NCI-H1417 treated with DMSO at 0.1 percent for 48 hours (cell line): ENCODE measurements at places on chromosomes 2 and 18.

DNA sequence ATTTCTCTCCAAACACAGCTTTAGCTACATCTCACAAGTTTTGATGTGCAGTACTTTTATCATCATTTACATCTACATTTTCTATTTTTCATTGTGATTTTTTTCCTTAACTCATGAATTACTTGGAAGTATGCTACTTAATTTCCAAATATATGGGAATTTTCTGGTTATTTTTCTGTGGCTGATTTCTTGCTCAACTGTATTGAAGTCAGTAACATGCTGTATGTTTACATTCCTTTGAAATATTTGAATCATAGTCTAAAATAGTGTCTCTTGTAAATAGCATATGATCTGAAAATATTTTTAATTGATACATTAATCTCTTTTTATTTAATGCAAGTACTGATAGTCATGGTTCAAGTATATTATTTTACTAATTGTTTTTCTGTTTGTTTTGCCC, 26.0 kb upstream of the GALNT5 start:
- DNase-seq, result no peak

- peak; percentile 61 for DNase-seq
These were observed 1.6 kb downstream of the MTCL1 start for GRCh38 chr18:8706791-8707555.

- DNase-seq, result no peak
These were observed at the start of gene ZBTB14 for GRCh38 chr18:5295231-5295920. Gene ZBTB14, minus strand, starts transcription at chr18:5295726. Its CDS starts 2,480 bp downstream, at chr18:5293246.

DNA sequence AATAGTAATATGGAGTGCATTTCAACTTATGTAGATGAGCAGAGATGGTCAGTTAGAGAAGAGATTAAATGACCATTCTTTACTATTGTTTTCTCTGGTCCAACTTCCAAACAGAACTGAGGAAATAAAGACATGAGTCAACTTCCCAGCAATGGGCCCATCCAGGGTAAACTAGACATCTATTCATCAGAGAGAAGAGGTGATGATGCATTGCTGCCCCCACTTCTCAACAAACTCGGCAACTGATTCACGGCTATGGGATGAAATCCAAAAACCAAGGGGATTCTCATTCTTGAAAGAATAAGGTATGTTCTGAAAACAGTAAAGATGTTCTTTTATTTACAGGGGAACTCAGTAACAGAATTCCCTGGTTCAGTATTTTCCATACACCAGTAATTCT, 190.7 kb downstream of the RDH14 start:
- no peak for DNase-seq

GRCh38 chr2:149740490-149740889, 152.9 kb upstream of the MMADHC start:
- no peak for DNase-seq

DNA sequence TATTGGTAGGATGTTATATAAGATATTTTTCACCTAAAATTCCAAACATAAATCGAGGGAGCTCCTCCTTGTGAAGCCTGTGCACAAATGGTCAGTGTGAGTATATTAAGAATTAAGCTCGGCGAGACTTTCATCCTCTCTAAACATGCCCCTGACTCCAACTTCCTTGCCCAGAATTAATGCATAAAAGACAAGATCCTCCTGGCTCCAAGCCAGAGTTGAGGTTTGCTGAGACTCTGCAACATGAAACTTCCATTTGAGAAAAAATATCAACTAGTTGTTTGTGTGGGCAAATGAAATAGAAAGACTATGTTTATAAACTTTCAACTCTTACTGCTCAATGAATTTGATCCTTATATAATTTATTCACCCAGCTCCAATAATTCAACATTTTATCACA, 68.1 kb downstream of the CCDC178 start:
- no peak for DNase-seq

DNA sequence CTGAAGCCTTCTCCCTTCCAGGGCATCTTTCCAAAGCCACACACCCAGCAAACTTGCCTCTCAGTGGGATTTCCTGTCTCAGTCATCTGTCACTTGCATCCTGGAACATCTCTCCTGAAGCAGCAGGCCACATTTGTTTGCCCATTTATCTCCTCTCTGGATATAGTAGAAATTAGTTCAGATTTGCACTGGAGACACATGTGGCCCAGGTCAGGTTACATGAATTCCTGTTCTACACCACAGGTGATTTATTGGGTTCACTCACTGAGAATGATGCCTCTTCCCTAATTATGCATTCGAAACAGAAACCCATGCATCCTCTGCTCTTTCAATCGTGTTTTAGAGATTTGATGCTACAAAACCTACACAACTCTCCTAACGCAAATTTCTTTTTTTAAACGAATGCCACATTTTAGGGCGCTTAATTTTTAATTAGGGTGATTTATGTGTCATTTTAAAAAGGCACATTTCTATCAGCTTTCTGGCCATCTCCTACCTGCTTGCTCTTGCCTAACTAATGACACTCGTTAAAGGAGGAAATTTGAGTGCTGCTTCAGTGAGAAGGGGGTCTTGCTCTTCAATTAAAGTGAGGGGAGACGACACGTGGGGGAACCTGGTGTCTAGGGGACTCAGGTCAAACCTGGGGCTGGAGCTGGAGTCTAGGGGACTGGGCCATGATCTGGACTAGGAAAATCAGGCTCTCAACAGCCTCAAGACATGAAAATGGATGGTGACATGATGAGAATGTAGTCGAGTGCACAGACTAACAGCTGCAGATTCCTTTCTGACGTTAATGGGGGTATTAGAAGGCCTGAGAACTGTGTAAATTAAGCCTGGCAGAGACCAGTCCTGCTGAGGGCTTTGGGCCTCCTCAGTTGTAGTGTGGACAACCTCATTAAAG, 221.4 kb downstream of the CLIP4 start:
- peak; percentile 13 for DNase-seq

DNA sequence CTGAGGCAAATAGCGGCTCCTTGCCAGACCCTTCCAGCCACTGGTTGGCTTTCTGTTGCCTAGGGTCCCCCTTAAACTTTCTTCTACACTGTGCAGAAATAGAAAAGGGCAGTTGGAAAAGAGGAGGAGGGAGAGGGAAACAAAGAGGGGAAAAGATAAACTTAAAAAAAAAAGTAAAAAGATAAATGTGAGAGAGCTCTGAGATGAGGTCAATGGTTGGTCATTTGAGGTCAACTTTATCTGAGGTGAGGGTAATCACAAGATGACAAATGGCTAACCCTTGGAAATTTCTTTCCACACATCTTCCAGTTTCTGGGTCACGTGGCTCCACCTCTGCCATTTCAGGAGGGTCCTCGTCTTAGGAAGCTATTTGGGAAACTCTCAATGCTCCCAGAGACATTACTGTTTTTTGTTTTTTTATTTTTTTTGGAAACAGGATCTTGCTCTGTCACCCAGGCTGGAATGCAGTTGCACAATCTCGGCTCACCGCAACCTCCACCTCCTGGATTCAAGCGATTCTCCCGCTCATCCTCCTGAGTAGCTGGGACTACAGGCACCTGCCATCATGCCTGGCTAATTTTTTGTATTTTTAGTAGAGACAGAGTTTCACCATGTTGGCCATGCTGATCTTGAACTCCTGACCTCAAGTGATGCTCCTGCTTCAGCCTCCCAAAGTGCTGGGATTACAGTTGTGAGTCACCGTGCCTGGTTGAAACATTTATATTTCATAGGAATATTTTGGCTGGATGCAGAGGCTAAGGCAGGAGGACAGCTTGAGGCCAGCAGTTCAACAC, 199.9 kb downstream of the TGIF1 start:
- no peak for DNase-seq

DNA sequence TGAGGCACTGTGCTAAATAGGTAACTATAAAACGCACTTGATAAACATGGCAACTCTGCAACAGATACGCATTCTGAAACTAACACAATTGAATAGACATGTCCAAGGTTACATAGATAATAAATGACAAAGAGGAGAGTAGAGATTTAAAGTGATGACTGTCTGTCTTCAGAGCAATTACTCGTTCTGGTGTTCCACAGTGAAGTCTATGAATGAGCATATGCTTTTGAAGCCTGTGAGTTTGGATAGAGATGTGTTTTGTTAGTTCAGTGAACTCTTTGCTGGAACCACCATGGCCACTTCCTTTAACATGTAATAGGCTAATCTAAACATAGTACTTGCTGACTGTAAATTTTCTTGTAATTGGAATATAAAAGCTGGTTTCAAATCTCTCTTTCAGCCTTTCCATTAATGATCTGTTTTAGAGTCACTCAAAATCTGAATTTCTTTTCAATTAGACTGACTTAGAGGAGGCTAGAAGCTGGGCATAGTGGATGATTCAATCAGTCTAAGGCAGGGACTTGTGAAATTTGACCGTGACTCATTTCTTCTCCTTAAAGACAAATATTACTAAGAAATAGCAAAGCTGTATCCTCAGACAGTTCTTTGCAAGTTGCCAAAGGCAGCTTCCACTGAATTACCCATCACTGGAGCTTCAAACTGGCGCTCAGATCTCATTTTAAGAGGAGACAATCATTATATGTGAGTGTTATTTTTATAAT, 1130.1 kb upstream of the CELF4 start:
- no peak for DNase-seq

DNA sequence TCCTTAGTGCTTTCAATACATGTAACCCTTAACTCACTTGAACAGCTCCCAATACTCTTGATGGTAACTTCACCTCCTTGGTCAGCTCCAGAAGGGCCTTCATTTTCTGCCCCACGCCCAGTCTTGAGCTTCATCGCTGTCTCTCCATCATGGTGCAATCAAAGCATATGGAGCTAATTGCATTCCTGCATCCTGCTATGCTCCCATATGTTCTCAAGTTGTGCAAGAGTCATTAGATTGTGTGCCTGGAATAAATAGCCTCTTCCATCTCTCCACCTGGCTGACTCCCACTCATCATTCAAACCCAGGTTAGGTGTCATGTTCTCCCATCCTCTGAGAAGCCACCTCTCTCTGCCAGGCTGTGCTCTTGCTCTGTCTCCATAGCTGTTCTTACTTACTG, 364.5 kb upstream of the RGPD4 start:
- no peak for DNase-seq

DNA sequence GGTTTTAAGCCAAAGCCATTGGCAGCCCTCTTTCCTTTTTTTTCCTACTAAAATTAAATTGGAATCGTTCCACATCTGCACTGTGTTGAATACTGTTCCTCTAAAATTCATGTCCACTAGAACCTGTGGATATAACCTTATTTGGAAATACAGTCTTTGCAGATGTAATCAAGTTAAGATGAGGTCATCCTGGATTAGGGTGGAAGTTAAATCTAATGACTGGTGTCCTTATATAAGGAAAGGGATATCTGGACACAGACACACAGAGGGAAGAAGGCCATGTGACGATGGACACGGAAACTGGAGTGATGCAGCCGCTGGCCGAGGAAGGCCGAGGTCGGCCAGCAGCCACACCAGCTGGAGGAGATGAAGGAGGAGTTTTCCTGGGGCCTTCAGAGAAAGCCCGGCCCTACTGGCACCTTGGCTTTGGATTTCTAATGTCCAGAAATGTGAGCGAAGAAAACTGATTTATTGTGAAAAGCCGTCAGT, 49.4 kb downstream of the LONRF2 start:
- DNase-seq, result no peak

DNA sequence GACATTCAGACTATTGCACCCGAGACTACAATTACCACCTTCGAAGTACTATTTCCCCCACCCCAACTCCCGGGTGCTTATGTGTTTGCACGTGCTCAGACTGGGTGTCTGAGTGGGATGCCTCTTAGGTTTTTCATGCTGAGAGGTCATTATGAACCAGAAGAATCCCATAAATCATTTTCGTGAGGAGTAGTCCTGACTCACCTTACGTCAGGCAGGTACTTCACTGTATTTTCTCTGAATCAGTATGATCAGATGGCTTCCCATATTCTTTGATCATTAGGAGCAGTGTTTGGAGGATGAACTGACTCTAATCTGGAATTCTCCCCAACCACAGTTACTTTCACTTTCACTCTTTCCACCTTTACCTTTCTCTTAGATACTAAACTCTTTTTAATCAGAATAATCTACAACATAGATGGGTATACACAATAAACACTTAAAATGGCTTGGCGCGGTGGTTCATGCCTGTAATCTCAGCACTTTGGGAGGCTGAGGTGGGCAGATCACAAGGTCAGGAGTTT, 38.4 kb upstream of the STAT4 start:
- peak; percentile 10 for DNase-seq

DNA sequence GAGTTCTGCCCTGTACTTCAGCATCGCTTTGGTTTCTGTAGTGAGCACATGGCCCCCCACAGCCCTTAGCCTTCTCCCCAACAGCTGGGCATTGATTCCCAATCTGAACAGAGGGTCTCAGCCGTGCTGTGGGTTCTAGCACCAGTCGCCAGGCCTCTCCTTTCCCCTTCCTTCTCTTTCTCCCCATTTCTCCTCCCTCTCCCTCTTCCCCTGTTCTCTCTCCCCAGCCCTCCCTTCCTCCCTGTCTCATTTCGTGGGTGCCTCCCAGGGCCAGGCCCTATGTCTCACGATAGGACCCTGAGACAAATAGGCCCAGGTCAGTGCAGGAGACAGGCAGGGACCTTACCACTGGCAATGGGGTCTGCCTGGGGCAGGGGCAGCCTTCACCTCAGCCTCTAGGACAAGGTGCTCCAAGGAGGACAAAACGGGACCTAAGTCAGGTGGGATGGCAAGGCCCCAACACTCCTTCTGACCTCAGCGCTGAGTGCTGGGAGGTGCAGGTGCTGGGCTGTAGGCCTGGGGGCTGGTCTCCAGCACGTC, 143.4 kb upstream of the GPC1 start:
- no peak for DNase-seq

DNA sequence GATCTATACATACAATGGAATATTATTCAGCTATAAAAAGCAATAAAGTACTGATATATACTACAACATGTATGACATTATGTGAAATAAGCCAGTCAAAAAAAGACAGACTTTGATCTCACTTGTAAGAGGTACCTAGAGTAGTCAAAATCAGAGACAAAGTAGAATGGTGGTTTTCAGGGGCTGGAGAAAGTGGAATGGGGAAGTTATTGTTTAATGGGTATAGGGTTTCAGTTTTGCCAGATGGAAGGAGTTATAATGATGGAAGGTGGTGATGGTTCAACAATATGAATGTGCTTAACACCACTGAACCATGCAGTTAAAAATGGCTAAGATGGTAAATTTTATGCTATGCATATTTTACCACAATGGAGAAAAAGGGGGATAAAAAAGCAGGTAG, 6.3 kb downstream of the COBLL1 start:
- DNase-seq, result no peak

- no peak for DNase-seq
These were observed 17.5 kb upstream of the BIN1 start for GRCh38 chr2:127124426-127124825.

GRCh38 chr18:60838677-60839076, 466.1 kb upstream of the MC4R start:
- no peak for DNase-seq
